ENCODE measurements at places on chromosomes 6 and 20.

GRCh38 chr6:8707956-8708772 lies 272.8 kb upstream of the SLC35B3 start:
- no peak for DNase-seq

DNA sequence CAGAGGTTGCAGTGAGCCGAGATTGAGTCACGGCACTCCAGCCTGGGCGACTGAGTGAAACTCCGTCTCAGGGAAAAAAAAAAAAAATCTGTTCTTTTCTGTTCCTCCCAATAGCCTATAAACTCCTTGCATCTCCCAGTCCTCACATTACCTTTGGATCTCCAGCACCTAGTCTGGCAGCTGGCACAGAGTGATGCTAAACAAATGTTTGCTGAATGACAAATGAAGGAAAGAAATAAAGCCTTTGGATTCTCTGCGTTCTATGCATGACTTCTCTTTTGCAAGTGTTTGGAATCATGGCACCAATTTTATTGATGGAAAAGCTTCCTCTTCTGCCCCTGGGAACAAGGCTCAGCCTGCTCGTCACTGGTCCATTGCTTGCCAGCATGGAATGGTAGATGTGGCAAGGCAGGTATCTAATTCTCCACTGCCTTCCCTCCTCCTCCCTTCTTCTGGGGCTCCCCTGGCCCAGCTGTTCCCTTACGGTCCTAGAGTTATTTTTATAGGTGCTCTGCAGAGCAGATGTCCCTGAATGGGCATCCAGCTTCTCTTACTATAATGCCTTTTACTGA lies 53.6 kb upstream of the FYN start:
- DNase-seq = no peak

GRCh38 chr6:151451950-151452749 lies at the start of gene RMND1:
RMND1 (minus strand) TSS chr6:151452126; CDS start chr6:151445811, 6,315 bp downstream.
- DNase-seq = peak; percentile 100

- DNase-seq = no peak
Observed at GRCh38 chr6:148573922-148574321, 172.9 kb upstream of the UST start.

DNA sequence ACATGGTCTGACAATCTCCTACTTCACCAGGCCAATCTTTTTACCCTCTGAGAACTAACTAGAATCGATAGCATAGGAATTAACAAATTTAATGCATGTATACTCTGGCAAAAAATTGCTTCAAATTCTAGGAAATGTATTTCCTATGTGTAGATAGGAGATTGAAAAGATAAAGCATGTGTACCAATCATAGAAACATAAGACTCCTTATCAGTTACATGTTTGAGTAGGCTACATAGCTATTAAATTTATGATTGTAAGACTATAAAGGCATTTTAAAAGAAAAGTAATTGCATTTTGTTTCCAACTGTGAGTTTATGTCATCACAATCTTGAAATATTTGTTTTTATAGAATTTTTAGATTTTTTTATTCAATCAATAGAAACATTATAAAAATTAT lies 196.6 kb upstream of the HEY2 start:
- DNase-seq = no peak

- no peak for DNase-seq
Observed at GRCh38 chr6:87975561-87975960, 72.1 kb upstream of the SPACA1 start.

GRCh38 chr6:110037726-110038295 lies 59.7 kb downstream of the GPR6 start:
- DNase-seq = no peak

All from fibroblast of skin of left biceps (primary cell).